ENCODE measurements at places on chromosomes 6 and 20. TPM values are rescaled to one million over a fixed set of nuclear protein-coding genes. Genes with fewer than 3 reads are reported as not detected.

Gene PCNA
- 132 TPM for total RNA-seq

Gene PNLDC1
- total RNA-seq = 2.0 TPM

Gene CCN6
- not detected for total RNA-seq

Gene DNPH1
- 64.5 TPM for total RNA-seq

Gene GRM1
- total RNA-seq = 0.17 TPM

Gene ELOVL2
- total RNA-seq = not detected

Gene DACT2
- not detected for total RNA-seq

Gene TCF21
- 36.7 TPM for total RNA-seq

Gene RIPOR3
- total RNA-seq = 7.7 TPM

Gene SLC17A3
- not detected for total RNA-seq

Gene SLC26A8
- total RNA-seq = not detected

Gene EYS
- not detected for total RNA-seq

Gene KCNB1
- 0.17 TPM for total RNA-seq

Gene PAK5
- total RNA-seq = not detected

Gene SASH1
- 65.3 TPM for total RNA-seq

Gene COL19A1
- 0.16 TPM for total RNA-seq
